ENCODE measurements at places on chromosomes 16 and 17. TPM values are rescaled to one million over a fixed set of nuclear protein-coding genes. Genes with fewer than 3 reads are reported as not detected.

The GAN gene
- 7.3 TPM for total RNA-seq

The SLFN5 gene
- 58.4 TPM for total RNA-seq

The SEC14L5 gene
- total RNA-seq, result 0.52 TPM

The FBXL19 gene
- 13.4 TPM for total RNA-seq

The BBS2 gene
- total RNA-seq, result 29.5 TPM

The CIBAR2 gene
- total RNA-seq, result not detected

The SPNS3 gene
- 0.87 TPM for total RNA-seq

The SOCS7 gene
- total RNA-seq, result 23.7 TPM

The PPP1R27 gene
- total RNA-seq, result not detected

The TPSD1 gene
- 9.4 TPM for total RNA-seq

The CBFA2T3 gene
- total RNA-seq, result 19.0 TPM

The TMC5 gene
- 68.7 TPM for total RNA-seq

- no peaks in the 10 kb centered on the region for H3K36me3 ChIP-seq
- no peaks in the 10 kb centered on the region for H3K27me3 ChIP-seq
- peak overlapping the region; percentile 67 for H3K4me3 ChIP-seq
- peaks cover 30% of the 10 kb centered on the region for H3K4me1 ChIP-seq
- no peak for DNase-seq
Measured at GRCh38 chr17:21251337-21252010, 1.7 kb downstream of the NATD1 start.

GRCh38 chr17:28471531-28472342, 1.7 kb upstream of the SLC13A2 start:
- no peaks in the 10 kb centered on the region for H3K36me3 ChIP-seq
- H3K27me3 ChIP-seq, result no peaks in the 10 kb centered on the region
- H3K4me1 ChIP-seq, result no peaks in the 10 kb centered on the region
- no peak overlapping the region for H3K27ac ChIP-seq
- H3K4me3 ChIP-seq, result no peak overlapping the region

DNA sequence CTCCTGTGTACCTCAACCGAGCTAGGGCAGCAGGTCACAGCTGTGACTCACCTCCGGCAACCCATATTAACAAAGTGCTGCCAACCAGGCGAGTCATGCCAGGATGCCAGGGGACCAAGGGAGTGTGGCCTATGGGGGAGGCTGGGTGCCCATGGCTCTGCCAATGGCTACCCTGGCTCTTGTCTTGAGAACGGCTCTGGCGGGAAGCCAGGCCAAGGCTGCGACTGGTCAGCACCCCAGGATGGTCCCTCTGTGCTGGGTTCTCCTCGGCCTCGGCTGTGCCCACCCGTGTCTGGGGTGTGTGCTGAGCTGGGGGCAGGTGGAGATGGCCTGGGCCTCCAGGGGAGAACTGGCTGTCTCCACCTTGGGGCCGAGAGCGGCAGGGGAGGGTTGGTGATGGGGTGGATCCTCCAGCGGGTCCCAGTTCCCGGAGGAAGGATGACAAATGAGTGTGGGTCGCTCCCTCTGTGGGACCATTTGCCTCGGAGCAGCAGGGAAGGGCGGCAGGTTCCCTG, 75.8 kb downstream of the MRC2 start:
- no peak overlapping the region for H3K27ac ChIP-seq
- peak overlapping the region; percentile 69 for H3K4me3 ChIP-seq
- no peaks in the 10 kb centered on the region for H3K36me3 ChIP-seq
- peaks cover 17% of the 10 kb centered on the region for H3K4me1 ChIP-seq
- no peak for DNase-seq
- H3K27me3 ChIP-seq, result no peaks in the 10 kb centered on the region

DNA sequence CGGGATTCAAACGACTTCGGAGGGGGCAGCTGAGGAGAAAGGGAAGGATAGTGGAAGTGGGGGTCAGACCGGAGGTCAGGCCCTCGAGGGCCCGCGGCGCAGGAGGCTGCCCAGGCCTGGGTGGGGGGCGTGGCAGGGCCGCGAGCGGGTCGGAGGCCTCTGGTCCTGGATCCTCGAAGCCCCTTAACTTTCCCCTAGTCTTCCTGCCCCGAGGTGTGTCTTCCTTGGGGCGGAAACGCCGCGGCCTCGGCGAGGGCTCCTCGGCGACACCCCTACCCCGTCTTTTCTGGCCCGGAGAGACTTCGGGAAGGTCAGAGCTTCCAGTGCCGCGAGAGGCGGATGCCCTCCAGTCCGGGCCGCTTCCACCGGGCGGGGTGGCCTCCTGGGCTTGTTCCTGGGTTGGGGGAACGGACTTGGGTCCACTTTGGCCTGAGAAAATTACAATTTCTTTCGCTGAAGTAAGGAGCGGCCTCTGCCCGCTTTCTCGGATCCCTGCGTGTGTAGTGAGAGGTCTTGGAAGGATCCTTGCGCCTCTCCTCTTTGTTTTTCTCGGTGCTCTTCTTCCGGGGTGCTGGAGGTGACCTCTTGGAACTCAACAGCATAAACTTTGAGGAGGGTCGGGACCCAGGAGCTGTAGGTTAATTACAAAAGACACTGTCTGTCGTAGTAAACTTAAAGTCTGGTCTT, 491 bp downstream of the IST1 start:
- H3K4me3 ChIP-seq, result peak overlapping the region; percentile 99
- no peaks in the 10 kb centered on the region for H3K27me3 ChIP-seq
- peak; percentile 83 for DNase-seq
- H3K4me1 ChIP-seq, result peaks cover 35% of the 10 kb centered on the region
- peak overlapping the region; percentile 95 for H3K27ac ChIP-seq

- H3K36me3 ChIP-seq, result no peaks in the 10 kb centered on the region
- H3K4me1 ChIP-seq, result peaks cover 8% of the 10 kb centered on the region
- DNase-seq, result no peak
- H3K27me3 ChIP-seq, result no peaks in the 10 kb centered on the region
Measured at GRCh38 chr17:34351096-34351495, 5.2 kb upstream of the CCL13 start.

- H3K4me3 ChIP-seq, result no peak overlapping the region
- H3K27ac ChIP-seq, result no peak overlapping the region
- no peak for DNase-seq
Measured at GRCh38 chr17:40614431-40615067, 33.1 kb downstream of the SMARCE1 start.

- peaks cover 34% of the 10 kb centered on the region for H3K36me3 ChIP-seq
- H3K27ac ChIP-seq, result no peak overlapping the region
- DNase-seq, result no peak
- no peak overlapping the region for H3K4me3 ChIP-seq
- H3K27me3 ChIP-seq, result no peaks in the 10 kb centered on the region
Measured at GRCh38 chr16:27547134-27547533, 2.6 kb downstream of the GTF3C1 start.

- no peak for DNase-seq
- H3K4me1 ChIP-seq, result no peaks in the 10 kb centered on the region
- peaks cover 37% of the 10 kb centered on the region for H3K36me3 ChIP-seq
Measured at GRCh38 chr17:4293572-4293971, 29.8 kb upstream of the ANKFY1 start.

DNA sequence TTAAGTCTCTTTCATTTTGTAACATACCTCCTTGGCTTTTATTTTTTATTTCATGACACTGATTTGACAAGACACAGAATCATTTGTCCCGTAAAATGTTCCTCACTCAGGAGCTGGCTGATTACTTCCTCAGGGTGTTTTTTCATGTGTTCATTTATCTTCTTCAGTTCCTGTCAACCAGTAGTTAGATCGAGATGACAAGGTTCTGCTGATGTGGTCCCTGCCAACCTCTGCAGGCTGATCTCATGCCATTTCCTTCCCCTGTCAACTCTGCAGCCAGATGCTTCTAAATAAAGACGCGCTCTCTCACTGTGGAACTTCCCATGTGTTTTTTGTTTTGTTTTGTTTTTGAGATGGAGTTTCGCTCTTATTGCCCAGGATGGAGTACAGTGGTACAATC, 8.1 kb upstream of the CXCL16 start:
- H3K27me3 ChIP-seq, result peaks cover 7% of the 10 kb centered on the region
- H3K4me1 ChIP-seq, result no peaks in the 10 kb centered on the region
- H3K27ac ChIP-seq, result no peak overlapping the region
- no peak for DNase-seq
- peak overlapping the region; percentile 8 for H3K4me3 ChIP-seq

DNA sequence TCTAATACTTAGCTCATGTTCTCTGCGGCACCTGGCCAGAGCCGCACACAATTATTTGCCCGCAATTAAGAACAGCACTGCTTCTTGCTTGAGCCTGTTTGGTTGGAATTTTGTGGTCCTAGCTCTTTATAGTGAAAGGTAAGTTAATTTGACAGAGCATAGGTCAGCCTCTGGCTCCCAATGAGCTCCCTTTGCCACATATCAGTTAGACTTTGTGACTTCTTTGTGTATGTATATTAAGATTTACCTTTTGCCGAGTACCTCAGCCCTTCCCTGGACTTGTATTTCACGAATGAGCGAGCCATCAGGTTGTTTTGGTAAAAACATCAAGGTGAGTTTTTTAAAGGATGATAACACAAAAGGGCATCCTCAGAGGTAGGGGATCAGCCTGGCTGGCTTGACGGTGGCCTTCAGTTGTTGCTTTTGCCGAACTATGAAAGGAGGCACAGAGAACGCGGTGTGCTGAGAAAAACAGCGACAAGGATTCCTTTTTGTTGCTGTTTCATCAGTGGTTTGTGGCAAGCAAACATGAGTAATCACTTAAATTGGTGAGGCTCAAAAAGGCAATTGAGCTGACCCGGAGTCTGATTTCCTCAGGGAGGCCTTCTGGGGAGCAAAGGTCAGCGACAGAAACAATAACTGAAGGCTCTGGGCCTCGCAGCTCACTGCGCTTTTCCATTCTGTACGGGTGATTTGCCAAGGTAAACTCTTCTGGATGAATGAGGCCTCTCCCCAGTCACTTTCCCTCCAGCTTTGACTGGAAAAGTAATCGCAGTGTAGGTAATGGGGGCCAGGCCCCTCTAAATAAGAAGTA, 163.6 kb downstream of the HS3ST3A1 start:
- no peaks in the 10 kb centered on the region for H3K4me1 ChIP-seq
- no peaks in the 10 kb centered on the region for H3K36me3 ChIP-seq
- no peaks in the 10 kb centered on the region for H3K27me3 ChIP-seq
- no peak overlapping the region for H3K27ac ChIP-seq
- no peak overlapping the region for H3K4me3 ChIP-seq

DNA sequence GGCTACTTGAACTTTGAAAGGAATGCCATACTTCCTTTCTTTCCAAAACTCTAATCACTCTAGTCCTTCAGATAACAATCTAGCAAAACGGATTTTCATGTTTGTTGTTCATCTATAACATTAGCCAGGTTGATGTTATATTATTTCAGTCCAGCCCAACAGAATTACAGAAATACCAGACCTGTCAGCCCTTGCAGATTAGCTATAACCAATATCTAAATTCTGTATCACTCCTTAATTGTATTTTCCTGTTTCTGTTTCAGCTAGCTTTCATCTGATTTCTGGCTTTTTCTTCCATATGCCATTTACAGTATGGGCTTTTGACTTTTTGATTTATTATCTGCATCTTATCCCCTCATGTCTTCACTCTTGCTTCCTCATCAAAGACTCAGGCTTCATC, 479.8 kb upstream of the CDH8 start:
- no peak overlapping the region for H3K27ac ChIP-seq
- H3K27me3 ChIP-seq, result no peaks in the 10 kb centered on the region
- H3K4me3 ChIP-seq, result no peak overlapping the region
- H3K4me1 ChIP-seq, result no peaks in the 10 kb centered on the region

- H3K27me3 ChIP-seq, result no peaks in the 10 kb centered on the region
- no peaks in the 10 kb centered on the region for H3K4me1 ChIP-seq
- H3K4me3 ChIP-seq, result no peak overlapping the region
- no peak overlapping the region for H3K27ac ChIP-seq
- DNase-seq, result peak; percentile 35
Measured at GRCh38 chr17:80910043-80910442, 81.6 kb upstream of the CHMP6 start.

DNA sequence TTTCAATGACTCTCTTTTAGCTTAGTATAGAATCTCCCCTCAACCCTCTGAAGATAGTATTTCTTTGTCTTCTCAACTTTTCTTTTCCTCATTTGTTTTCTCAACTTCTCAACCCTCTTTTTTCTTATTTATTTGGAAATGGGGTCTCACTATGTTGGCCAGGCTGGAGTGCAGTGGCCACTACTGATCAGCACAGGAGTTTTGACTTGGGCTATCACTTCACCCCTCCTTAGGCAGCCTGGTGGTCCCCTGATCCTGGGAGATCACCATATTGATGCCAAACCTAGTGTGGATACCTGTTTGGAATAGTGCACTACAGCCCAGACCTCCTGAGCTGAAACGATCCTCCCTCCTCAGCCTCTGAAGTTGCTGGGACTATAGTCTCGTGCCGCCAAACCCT, 79.8 kb downstream of the PITPNC1 start:
- no peaks in the 10 kb centered on the region for H3K36me3 ChIP-seq
- H3K4me1 ChIP-seq, result no peaks in the 10 kb centered on the region
- no peaks in the 10 kb centered on the region for H3K27me3 ChIP-seq
- no peak overlapping the region for H3K27ac ChIP-seq
- DNase-seq, result peak; percentile 17

DNA sequence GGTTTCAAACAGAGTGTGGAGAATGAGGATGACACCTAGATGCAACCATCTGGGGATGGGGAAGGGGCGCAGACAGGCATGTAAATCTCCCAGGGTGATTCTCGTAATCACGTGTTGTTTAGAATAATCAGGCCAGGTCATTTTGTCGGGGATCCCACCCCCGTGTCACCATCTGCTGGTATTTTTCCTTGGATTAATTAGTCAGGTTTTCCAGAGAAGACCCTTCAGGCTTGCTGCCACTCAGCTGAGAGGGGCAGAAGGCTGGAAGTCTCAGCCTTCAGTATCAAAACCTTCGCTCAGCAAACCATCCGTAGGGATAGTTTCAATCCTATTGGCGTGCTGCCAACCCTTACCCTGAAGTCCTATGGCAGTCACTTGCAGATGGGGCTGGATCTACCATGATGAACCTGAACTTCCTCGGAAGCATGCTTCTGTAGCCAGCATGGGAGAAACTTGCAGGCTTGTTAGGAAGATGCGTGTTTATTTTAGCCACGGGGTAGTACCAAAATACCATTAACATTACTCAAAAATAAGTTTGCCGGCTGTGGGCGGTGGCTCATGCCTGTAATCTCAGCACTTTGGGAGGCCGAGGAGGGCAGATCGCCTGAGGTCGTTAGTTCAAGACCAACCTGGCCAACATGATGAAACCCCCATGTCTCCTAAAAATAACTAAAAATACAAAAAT, 7.5 kb upstream of the ADCY9 start:
- H3K27me3 ChIP-seq, result no peaks in the 10 kb centered on the region
- DNase-seq, result no peak
- H3K36me3 ChIP-seq, result no peaks in the 10 kb centered on the region
- no peaks in the 10 kb centered on the region for H3K4me1 ChIP-seq
- no peak overlapping the region for H3K27ac ChIP-seq

DNA sequence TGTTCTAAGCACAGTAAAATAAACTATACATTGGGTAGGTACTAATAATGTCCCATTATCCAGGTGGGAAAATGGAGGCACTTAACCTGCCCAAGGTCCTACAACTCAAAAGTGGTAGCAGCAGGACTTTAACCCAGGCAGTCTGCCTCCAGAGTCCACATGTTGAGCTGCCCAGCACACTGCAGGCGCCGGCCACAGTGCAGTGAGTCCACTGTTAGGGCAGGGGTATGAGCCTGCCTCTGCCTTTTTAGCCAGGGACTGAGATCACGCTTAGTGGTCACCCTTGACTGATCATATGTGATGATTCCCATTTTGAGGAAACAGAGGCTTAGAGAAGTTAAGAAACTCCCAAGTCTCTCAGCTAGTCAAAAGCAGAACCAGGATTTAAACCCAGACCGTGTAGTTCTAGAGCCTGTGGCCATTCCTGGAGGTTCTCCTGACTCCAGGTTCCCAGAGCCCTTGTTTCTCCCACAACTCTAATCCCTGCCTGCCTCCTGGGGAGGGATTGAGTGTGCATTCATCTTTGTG, 8.4 kb downstream of the CES1 start:
- H3K27ac ChIP-seq, result no peak overlapping the region
- DNase-seq, result no peak
- H3K4me1 ChIP-seq, result no peaks in the 10 kb centered on the region
- no peaks in the 10 kb centered on the region for H3K27me3 ChIP-seq
